ENCODE measurements at places on chromosomes 3 and 15.

DNA sequence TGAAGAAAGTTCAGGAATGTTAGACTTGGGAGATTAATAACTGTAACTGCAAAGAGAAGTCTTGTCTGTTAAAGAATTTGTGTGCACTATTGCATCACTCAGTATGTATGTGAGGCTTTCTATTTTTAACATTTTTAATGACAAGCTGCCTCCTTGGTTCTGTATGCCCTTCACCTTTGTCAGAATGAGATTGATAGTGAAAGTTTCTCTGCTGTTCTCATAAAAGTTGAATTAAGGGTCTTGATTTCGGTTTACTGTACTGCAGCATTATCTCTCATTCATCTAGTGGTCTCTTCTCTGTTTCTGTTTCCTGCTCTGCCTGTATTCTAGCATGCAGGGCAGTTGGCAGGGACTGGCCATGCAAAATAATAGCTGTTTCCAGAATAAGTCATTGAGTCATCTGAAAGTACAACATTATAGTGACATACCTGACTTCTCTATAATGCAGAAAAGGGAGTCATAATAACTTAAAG, 454.9 kb downstream of the IL5RA start:
- DNase-seq = no peak

DNA sequence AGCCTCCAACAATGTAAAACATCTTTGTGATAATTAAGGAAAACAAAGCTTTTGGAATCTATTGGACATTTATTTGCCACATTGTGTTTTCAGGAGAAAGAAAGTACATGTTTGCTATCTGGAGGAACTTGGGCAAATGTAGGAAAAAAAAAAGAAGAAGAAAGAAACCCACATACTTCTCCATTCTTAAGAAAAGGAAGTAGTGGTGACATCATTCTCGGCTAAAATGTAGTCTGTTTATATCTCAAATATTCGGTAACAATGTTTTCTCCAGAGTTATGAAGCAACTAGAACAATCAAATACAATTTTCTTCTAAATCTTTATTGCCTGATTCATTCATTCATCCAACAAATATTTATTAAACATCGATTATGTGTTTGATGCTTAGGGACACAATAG, 2.3 kb upstream of the TGFBR2 start:
- DNase-seq = no peak

DNA sequence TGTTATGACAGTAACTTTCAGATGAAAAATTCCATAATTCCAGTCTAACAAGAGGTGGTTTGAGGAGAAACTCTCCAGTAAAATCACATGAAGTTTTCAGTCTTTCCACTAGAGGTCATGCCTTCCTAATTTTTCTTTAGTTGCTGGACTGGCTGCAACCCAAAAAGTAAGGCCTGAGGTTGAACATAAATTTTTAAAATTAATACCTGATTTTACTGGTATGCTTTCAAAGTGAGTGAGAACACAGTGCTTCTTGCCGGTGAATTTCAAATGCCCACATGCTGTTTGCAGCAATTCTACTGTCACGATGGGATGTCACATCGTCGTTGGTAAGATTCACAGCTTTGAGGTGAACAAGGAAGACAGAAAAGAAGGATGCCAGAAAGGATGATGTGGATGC, 89.0 kb upstream of the FGF12 start:
- DNase-seq = peak; percentile 40

- no peak for DNase-seq
Observed at GRCh38 chr15:99433026-99433756, 132.6 kb upstream of the MEF2A start.

GRCh38 chr3:146590521-146590920, 14.6 kb downstream of the PLSCR5 start:
- no peak for DNase-seq

DNA sequence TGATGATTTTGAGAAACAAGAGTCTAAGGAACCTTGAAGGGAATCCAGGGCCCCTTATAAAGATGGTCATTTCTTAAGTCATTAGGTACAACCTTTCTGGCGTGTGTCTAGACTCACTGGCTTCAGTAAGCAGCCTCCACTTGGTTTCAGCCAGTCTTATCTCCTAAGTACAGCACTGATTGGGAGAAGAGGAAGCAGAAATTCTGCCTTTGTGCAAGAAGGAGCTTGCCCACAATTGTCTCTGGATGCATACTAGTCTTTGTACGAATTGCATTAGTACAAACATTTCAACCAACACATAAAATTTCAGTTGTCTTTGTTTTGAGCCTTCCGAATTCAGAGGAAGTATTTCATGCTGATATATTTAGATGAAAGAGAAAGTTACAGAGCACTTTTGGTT, 139.4 kb downstream of the SLCO3A1 start:
- DNase-seq = no peak

DNA sequence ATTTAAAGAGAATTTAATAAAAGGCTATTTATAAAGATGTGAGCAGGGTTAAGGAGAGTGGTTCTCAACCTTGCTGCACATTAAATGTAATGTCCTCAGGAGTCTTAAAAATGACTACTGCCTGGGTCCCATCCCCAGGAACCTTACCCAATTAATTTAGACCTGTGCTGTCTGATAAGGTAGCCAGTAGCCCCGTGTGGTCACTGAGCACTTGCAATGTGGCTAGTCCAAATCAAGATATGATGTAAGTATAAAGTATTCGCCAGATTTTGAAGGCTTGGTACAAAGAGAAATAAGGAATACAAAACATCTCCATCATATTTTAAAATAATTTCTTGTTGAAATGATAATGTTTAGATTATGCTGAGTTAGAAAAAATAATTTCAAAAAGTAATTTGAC, 343.3 kb upstream of the PPP2R3A start:
- no peak for DNase-seq

GRCh38 chr3:134302674-134303073, 52.0 kb upstream of the RYK start:
- no peak for DNase-seq

DNA sequence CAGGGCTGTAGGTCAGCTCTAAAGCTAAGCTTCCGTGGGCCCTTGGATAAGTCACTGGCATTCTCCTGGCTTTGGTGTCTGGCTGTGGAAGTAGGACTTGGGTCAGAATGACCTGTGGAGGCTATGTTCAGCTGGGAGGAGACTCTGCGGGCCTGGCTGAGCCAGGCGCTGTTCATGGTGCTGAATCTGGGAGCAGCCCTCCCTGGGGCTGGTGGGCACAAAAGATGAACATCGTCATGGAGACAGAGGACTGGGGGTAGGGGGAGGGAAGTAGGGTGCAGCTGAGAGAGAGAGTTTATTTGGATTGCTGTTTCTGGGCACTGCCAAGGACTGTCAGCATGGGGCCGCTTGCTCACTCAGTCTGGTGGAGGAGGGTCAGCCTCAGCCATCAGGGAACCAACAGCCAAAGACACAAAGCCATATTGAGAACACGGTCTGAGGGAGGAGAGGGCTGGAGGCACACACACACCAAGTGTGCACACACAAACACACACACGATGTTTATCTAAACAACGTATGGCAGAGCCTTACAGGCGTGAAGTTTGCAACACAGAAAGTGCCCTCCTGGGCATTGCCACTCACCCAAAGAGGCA, 120.7 kb upstream of the LINGO1 start:
- no peak for DNase-seq

DNA sequence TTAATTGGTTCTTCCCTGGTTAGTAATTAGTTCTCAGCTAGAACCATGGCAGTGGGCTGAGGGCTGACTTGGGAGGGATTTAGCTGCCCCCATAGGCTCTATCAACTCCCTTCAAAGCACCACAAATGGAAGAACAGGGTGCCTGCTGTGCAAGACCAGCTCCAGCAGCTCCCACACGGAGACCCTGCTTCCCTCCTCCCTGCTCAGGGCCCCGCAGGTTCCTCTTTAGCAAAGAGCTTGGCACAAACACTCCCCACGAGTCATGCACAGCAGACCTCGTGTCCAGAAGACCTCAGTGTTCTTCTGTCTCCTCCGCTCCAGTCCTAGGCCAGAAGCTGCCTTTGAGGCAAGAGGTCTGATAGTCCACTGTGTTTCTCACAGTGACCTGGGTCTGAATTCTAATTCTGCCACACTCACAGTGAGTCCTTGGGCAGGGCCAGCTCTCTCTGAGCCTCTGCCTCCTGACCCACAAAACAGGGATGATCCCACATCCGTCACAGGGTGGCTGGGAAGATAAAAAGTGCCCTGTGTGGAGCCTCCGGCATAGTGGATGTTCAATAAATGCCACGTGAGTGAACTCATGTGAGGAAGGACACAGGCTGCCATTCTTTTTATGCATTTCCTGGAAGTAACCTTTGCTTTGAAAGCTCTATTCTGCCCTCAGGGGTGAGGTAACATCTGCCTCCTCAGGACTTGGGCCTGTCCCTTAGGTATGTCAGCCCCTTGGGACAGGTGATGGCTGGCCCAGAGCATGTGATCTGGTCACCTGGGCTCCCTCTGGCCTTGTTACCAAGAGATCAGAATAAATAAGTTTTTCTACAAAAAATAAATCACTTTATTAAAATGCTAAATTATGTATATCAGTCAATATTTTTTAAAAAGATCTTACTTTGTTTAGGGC, 7.6 kb downstream of the RAB6B start:
- DNase-seq = no peak

- no peak for DNase-seq
Observed at GRCh38 chr3:38755130-38755529, 60.9 kb downstream of the SCN10A start.

- no peak for DNase-seq
Observed at GRCh38 chr3:25962255-25962654, 172.4 kb downstream of the OXSM start.

DNA sequence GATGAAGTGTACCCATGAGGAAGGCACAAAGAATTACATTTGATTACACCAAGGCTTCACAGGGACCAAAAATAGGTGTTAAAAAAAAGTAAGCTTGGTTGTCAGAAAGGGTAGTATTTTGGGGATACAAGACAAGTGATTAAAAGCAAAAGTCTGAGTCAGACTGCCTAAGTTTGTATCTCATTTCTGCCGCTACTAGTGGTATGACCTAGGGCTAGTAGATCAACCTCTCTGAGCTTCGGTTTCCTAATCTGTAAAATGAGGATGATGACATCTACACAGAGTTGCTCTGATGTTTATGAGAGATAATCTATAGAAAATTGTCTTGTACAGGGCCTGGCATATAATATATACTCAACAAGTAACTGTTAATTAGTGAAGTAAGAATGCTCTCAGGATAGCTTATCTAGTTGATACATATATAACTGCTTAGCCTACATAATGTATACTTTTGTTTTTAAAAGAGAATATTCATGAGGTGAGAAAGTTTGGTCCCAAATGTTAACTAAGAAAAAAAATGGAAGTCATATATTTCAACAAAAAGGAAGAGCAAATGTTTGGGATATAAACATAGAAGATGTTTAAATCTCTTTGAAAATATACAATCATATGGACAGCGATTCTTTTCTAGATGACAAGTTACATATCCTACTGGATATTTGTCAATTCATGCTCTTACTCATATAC, 163.0 kb upstream of the SLC2A2 start:
- DNase-seq = no peak

DNA sequence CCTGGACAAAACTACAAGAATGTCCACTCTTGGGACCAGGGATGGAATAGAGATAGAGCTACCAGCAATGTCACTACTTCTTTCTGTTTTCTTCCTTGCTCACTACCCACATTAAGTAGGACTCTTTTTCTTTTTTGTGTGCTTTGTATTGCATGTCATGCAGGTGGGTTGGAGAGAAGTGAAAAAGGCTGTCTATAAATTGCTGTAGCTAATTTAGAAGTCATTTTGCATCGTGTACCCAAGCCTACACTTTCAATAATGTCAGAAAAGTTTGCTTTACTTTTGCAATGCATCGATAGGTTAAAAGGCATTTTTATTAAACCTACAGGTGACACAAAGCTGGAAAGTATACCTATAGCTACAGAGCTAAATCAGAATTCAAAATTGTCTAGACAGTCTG, 58.9 kb downstream of the GTF2E1 start:
- DNase-seq = no peak

GRCh38 chr3:100416863-100417262, 15.5 kb downstream of the LNP1 start:
- DNase-seq = no peak

DNA sequence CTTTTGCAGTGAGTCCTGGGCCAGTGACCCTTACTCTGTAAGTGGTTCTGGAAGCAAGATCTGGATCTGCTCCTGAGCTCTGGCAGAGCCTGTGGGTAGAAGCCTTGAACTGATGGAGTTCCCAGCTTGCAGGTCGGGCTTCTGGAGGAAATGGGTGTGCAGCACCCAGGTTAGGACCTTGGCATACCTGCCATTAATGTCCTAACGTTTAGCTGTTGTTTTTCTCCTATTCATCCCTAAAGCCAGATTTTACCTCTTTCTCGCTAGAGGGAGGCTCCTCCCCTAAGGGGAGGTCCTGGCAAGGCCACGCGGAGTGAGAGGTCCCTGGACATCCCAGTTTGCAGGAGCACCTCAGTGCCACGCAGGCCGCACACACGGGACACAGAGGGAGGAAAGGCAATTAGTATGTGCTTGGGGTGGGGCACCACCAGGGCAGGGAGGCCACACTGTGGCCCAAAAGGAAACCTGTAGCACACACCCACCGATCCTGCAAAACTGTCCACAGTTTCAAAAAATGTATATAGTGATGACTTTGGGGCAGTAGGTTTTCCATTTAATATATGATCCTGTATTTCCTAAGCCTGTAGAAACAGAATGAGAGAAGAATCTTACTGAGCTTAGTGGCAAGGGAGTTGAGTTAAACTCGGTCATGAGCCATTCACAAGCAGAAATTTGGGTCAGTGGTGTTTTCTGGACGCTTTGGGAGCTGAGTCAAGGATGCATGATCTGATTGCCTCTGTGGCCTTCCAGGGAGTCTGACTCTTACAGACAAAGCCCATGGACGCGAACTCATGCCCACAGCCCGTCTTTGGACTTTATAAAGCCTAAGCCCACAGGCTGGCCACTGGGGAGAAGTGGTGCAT, 148.7 kb downstream of the LRRK1 start:
- DNase-seq = no peak

GRCh38 chr3:59186725-59187124, 136.9 kb upstream of the CFAP20DC start:
- no peak for DNase-seq

- no peak for DNase-seq
Observed at GRCh38 chr15:92595506-92596381, 59.8 kb downstream of the FAM174B start.

GRCh38 chr15:41606997-41607396, 48.0 kb downstream of the TYRO3 start:
- DNase-seq = peak; percentile 89

DNA sequence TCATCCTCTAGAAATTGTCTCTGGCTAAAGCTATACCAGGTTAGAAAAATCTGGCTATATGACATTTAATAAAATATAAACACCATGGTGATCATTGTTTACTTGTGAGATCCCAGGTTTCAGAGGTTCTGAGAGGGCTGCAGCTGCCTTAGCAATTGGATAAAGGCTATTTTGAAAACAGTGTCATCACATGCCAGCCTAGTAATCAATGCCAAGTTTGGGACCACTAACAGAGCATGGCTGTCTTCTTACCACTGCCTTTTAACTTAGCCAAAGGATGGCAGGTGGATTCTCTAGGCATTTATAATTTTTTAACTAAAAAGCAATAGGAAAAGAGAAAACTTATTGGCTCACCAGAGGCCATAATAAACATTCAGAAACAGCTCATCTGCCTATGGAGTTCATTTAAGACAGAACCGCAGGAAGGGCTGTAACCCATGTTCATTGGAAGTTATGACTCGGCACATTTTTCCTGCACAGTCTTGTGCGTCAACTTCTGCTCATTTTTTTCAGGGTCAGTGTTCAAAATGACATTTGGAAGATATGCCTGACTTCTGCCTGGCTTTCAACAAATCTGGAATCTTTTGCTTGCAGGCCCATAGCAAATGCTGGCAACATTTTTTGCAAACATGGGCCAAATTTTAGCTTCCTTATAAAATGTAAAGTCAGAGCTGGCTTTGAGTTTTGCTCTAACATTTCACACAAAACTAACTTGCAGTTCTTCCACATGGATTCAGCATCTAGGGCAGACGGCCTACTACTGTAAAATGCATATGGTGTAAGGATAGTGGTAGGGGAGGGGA, 476.0 kb upstream of the TBL1XR1 start:
- peak; percentile 87 for DNase-seq
